ENCODE measurements at places on chromosomes 3 and 15. TPM values are rescaled to one million over a fixed set of nuclear protein-coding genes. Genes with fewer than 3 reads are reported as not detected.

Gene ITIH1
- not detected for total RNA-seq

Gene ANAPC13
- 64.8 TPM for total RNA-seq

Gene IGSF11
- not detected for total RNA-seq

DNA sequence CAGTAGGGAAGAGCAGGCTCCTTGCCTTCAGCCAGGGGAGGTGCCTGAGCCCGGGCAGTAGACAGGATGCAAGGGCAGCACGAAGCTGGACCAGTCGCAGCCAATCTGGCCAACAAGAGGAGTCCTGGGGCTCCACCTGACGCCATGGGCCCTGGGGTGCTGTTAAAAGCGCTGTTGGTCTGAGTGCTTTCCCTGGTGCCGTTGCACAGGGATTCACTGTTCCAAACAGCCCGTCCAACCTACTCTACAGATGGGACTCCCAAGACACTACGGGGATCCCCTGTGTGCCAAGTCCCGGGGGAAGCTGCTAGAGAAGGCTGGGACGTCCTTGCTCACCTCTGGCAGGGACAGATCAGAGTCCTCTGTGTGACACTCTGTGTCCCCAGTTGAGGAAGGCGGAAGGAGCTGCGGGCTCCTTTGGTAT is 632 bp downstream of the CTSH start:
- DNase-seq = peak; percentile 23

- no peak for DNase-seq
Measured at GRCh38 chr3:190586631-190587011, 72.7 kb downstream of the IL1RAP start.

- no peak for DNase-seq
Measured at GRCh38 chr3:124442463-124442862, 287.8 kb upstream of the UMPS start.

- DNase-seq = no peak
Measured at GRCh38 chr3:46113608-46114007, 86.3 kb upstream of the XCR1 start.

DNA sequence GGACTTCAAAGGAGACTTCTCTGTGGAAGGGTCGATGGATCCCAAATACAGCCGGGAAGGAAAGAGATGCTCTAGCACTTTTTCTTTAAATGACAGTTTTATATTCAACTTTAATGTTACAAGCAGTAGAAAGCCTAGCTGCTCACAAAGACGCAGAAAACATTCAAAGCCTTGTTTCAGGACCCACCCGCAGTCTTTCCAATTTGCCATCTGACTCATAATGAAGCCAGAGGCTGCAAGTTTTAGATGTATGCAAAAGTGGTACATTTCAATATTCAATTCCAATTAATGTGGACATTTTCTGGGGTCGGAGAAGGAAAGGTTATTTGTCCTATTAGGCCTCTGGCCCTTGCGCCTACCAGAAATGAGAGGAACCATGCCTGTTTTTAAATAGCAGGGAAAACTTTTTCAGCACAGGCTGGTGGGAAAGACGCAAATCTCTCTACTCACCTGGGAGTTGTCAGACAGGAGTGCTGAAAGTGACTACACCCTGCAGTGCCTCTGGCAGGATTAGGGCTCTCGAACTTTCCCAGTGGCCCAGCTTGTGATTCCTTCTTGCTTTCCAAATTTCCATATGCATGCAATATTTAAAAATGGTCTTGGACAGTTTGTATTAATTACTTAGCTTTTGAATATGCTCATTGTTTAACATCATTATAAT is 117.4 kb upstream of the MBNL1 start:
- DNase-seq = no peak

DNA sequence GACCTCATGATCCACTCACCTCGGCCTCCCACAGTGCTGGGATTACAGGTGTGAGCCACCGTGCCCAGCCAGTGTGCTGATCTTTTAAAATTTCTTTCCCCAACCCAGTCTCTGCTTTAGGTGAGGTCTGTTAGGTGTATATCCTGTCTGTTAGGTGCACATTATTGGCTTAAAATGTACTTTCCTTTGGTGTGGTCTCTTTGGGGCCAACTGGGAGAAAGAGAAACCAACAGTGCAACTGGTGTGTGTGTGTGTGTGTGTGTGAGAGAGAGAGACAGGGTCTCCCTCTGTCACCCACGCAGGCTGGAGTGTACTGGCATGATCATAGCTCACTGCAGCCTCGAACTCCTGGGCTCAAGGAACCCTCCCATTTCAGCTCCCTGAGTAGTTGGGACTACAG is 50.3 kb upstream of the GNB5 start:
- no peak for DNase-seq

All from uterus (tissue), 4 donors.